ENCODE measurements at places on chromosomes 4 and X.

- no peak for DNase-seq
Observed at GRCh38 chr4:2753436-2753835, 2.7 kb downstream of the TNIP2 start.

DNA sequence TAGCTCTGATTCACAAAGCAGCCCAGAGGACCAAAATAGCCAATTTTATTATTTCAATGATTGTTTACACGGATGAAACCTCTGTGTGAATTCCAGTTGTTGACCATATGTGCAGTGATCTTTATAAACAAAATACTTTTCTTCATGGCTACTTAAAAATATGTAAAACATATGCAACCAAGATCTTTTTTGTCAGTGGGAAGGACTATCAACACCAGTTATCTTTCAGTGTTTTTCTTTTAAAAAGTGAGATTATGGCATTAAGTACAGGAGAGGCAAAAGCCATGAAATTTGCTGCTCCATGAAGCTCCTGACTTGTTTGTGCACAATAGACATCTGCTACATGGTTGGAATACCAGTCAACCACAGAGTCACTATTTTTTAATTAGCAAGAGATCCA is 184.4 kb downstream of the DKK2 start:
- DNase-seq: no peak

- DNase-seq: no peak
Observed at GRCh38 chr4:133190098-133190497, 41.0 kb downstream of the PCDH10 start.

DNA sequence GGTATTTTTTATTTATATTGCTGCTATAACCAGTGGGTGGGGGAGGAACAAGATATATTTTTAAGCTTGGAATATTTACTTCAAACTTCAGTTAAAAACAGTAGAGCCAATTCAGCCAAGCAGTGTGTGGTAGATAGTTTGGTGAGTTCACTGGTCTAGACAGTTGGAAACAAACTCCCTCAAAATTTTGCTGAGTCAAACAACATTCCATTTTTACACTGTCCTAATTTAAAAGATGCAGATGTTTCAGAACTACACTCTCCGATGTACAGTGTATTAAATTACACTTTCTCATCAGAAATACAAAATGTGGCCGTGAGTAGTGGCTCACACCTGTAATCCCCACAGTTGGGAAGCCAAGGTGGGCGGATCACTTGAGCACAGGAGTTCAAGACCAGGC is 23.3 kb downstream of the PRKX start:
- no peak for DNase-seq

DNA sequence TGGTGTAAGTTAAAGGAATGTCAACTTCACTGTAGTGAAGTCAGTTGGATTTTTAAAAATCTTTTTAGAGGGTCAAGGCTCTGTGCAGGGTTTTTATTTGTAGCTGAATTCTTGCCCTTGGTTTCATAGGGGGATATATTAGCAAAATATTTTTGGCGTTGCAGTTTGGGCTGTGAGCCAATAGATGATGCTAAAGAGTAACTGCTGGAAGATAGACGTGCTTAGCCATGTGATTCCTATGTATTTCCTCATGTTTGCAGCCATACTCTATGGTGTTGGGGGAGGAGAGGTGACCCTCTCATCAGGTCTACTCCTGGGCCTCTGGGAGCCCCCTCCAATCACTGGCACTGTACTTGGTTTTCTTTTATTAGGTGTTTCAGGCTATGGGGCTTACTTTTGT is 246.7 kb upstream of the ARHGAP24 start:
- DNase-seq: no peak

DNA sequence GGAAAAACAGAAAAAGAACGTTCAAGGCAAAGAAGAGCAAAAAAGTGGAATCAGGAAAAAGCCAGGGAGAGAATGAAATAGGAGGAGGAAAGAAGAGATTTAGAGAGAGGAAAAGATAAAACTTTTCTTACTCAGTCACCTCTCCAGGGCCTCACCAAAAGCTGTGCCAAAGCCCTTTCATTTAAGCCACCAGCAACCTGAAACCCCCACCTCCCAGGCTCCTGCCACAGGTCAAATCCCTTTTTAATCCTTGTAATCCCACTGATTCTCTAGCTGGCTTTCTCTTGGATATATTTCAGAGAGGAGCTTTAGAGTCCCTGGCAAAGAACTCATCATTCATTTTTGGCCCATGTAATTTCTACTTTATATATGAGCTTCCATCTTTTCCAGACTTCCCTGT is 25.7 kb upstream of the XIAP start:
- no peak for DNase-seq

- no peak for DNase-seq
Observed at GRCh38 chrX:103626855-103627254, 1.9 kb upstream of the TCEAL1 start.

DNA sequence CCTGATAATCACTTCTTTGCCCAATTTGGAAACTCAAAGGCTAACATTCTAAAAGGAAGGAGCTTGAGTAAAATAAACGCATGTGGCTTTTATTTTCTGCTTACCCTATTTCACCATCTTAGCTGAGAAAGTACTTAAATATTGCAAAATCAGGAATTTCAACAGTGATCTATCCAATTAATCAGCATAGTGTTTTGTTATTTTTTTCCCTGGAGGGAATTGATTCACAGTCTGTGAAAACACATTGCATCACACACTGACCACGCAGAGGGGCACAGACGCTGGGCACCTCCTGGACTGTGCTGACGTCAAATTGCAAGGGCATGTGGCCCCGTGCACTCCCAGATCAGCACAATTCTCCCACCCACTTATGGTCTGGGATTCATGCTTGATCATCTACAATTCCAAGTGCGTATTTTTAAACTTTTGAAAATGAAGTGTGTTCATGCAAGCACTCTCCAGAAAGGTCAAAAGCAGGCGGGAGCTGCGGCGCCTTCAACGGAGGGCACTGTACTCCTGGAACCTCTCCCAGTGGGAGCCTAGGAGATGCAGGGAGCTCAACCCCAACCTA is 320.6 kb upstream of the PPARGC1A start:
- DNase-seq: no peak
